ENCODE measurements at places on chromosomes 13 and 19. TPM values are rescaled to one million over a fixed set of nuclear protein-coding genes. Genes with fewer than 3 reads are reported as not detected.

GRCh38 chr13:109121826-109122225, 492.4 kb downstream of the MYO16 start:
- no peak for DNase-seq

Gene NXNL1
- not detected for total RNA-seq

Gene LRRC4B
- total RNA-seq = 0.12 TPM

GRCh38 chr19:12802267-12803106, 618 bp downstream of the THSD8 start:
- DNase-seq = no peak

- no peak for DNase-seq
Measured at GRCh38 chr19:30453743-30454142, 81.6 kb downstream of the ZNF536 start.

GRCh38 chr19:3692141-3693024, 7.9 kb downstream of the PIP5K1C start:
- peak; percentile 84 for DNase-seq
